ENCODE measurements at places on chromosomes 3 and 15.

GRCh38 chr3:183386651-183387050, 41.8 kb downstream of the MCF2L2 start:
- no peak for DNase-seq

GRCh38 chr3:147758771-147759170, 349.6 kb downstream of the ZIC1 start:
- no peak for DNase-seq

DNA sequence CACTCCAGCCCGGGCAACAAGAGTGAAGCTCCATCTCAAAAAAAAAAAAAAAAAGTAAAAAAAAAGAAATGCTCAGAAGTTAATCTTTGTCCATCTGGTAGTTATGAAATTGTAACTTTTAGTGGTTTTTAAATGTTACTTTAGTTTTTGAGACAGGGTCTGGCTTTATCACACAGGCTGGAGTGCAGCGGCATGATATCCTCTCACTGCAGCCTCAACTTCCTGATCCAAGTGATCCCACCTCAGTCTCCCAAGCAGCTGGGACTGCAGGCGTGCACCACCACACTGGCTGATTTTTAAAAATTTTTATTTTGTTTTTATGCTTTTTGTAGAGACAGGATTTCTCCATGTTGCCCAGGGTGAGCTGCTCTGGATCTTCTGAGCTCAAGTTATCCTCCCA, 1.3 kb downstream of the RNU5B-1 start:
- DNase-seq = no peak

- no peak for DNase-seq
Measured at GRCh38 chr3:167798443-167798842, 62.9 kb downstream of the SERPINI1 start.

DNA sequence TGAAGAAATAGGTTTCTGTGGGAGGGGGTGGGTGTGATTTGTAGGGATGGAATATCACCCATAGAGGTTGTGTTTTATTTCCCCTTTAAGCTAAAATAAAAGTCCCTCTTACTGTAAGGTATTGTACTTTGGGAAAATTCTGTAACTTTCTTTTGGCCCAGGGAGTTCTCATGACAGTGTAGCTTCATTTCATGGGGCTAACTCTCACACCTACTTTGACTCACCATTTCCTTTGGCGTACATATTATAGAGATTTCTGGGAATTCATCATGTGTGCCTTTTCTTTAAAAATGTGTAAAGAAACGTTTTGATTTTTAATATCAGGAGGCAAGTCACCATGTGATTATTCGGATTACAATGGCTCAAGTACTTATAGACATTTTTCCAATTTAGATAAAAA, 477.7 kb upstream of the CFAP20DC start:
- no peak for DNase-seq

Data from stimulated activated naive CD4-positive, alpha-beta T cell treated with Interleukin-2 at 50 U/mL for 16 hours (primary cell).